Epithelial cell of proximal tubule (primary cell): ENCODE measurements at places on chromosomes 1 and 21.

- DNase-seq: no peak
Measured at GRCh38 chr21:23578027-23578426, 2029.3 kb downstream of the MRPL39 start.

GRCh38 chr1:20282533-20282932, 8.1 kb upstream of the VWA5B1 start:
- no peak for DNase-seq

GRCh38 chr1:162062542-162063015, 6.9 kb upstream of the NOS1AP start:
- no peak for DNase-seq

GRCh38 chr1:237492359-237492758, 398.4 kb downstream of the ZP4 start:
- no peak for DNase-seq

- DNase-seq: no peak
Measured at GRCh38 chr1:247769603-247770002, 9.2 kb upstream of the OR1C1 start.

DNA sequence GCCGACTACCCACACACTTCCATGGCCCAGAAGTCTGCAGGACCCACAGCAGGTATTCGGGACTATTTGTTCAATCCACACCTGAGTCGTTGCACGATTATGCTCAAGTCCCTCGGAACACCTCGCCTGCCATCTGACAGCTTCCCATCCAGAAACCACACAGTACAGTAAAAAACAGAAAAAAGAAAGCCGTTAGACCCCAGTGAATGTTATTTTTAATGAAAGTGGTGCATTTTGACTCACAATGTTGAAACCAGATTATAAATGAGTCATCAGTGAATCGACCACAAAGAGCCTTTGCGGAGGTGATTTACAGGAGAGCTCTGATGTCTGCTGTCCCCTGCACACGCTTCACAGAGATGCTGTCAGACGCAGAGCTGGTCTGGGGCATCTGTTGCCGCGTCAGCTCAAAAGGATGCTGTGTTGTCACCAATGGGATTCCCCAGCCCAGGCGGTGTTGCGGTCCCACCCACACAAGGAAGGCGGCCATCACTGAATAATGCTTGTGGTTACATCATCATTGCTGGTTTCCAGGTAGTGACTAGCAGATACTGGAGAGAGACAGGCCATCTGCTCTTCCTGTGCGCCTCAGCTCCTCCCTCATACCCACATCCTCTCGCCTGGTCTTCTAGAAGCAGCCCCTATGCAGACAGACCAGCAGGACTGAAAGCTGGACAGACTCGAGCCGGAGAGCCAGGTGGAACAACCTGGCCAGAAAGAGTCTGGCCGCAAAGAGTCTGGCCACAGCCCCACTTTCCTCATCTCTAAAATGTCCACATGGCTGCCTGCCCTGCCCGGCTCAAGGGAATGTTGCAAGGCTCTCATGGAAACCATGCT, 116.8 kb downstream of the TOMM20 start:
- peak; percentile 94 for DNase-seq

DNA sequence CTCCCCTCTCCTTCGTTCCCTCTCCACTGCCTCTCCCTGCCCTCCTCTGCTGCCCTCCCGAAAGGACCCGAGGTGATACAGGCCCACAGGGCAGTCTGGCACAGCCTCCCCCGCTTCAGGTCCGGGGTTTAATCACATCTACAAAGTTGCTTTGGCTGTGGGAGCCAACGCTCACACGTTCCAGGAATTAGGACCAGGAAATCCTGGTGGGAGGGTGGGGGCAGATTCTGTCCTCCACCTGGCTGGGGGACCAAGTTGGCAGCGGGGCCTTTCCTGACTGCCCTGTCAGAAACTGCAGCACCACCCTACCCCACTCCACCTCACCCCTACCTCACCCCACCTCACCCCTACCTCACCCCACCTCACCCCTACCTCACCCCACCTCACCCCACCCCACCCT, 95.1 kb downstream of the WDR4 start:
- DNase-seq: no peak

DNA sequence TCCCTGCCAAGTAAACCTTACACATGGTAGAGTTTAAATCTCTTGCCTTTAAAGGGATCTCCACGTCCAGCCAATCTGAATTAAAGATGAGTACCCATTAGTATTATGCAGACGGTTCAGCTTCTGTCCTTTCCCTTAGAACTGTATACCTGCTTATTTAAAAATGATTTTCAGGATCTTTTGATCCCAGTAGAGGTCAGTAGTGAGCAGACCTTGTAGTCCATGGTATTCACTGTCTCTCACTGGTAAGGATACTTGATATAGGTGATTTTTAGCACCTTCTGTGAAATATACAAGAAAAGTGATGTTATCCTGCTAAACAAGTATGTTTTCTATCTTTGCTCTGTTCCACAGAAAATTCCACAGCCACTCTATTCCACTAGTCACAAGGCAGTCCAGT, 1211.6 kb upstream of the ADGRL4 start:
- peak; percentile 33 for DNase-seq

- no peak for DNase-seq
Measured at GRCh38 chr1:26856604-26857469, 6.1 kb upstream of the SFN start.

DNA sequence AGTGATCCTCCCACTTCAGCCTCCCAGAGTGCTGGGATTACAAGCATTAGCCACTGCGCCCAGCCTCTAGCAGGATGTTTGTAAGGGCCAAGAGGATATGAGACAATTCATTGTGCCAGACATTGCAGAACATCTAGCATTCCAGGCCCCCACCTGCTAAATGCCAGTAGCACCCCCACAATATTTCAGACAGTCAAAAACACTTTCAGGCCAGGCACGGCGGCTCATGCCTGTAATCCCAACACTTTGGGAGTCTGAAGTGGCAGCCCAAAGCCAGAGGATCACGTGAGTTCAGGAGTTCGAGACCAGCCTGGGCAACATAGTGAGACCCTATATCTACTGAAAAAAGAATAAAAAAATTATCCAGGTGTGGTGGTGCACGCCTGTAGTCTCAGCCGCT, 12.9 kb downstream of the PPIE start:
- DNase-seq: no peak

GRCh38 chr1:46072975-46073374, 59.5 kb downstream of the PIK3R3 start:
- no peak for DNase-seq

- no peak for DNase-seq
Measured at GRCh38 chr1:172824209-172824608, 165.3 kb downstream of the FASLG start.
